ENCODE measurements at places on chromosomes 1 and 21.

DNA sequence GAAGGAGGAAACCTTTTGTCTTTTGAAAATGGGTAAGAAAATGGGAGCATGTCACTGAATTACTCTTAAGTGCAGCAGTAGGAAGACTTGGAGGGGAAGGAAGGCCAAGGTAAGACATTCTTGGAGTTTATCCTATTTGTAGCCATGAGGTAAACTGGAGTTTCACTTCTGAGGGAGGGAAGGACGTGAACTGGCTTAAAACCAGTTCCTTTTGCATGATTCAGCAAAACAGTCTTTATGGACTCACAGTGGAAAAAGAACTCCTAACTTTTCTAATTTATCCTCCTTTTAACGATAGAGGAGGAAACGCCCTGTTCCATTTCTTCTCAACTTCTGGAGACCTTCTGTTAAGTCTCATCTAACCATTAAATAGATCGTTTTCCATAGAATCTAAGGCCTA lies 2.5 kb downstream of the PRDX6 start:
- DNase-seq: no peak

- no peak for DNase-seq
Measured at GRCh38 chr1:47545912-47546483, 108.2 kb downstream of the FOXD2 start.

DNA sequence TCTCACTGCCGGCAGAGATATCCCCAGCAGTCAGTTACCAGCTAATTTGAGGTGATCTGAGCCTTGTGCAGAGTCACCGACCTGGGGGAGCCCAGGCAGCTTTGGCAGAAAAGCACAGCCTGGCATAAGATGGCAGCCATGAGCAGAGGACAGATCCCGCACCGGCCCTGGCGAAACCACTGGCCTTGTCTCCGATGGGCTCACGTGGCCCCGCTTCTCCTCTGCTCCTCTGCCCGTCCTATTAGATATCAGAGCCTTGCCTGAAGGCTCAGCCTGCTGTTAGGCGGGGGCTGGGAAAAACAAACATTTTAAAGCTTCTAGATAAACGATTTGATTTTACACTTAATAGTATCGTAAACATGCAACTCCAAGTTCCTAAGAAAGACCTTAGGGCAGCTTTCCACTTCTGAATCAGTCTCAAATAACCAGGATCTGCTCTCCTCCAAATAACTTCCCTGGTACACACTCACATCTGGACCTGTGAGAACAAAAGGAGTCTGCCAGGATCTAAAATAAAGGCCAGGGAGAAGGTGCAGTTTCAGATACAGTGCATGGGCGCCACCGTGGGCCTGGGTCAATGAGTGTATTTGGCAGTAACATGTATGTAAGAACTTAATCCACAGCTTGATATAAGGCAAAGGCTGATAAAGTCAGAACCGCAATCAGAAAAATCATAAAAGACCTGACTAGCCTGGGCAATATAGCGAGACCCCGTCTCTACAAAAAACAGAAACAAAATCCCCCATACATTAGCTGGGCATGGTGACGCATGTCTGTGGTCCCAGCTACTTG lies 10.0 kb downstream of the EDARADD start:
- no peak for DNase-seq

DNA sequence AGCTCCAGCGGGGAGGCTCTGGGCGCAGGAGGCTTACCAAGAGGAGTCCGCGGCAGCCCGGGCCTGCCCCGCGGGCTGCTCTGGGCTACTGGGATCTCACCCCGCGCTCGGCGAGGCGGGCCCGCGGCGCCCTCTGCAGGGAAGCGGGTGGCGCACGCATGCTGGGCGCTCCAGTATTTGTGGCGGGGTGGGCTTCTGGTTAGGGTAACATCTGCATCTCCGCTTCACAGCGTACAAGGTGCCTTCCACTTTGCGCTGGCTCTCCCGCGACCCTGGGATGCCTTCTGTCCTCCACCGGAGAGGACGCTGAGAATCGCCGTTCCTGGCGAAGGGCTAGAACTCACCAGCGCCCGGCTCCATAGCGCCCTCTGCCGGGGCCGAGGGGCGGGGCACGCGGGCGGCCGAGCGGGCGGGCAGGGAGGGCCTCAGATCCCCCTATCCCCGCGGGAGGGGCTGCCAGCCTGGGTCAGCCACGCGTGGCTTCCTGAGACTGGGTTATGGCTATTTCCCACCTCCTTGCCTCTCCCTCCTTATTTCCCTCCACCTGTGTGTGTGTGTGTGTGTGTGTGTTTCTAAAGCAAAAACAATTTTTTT lies 46.6 kb upstream of the CTBS start:
- peak; percentile 72 for DNase-seq

DNA sequence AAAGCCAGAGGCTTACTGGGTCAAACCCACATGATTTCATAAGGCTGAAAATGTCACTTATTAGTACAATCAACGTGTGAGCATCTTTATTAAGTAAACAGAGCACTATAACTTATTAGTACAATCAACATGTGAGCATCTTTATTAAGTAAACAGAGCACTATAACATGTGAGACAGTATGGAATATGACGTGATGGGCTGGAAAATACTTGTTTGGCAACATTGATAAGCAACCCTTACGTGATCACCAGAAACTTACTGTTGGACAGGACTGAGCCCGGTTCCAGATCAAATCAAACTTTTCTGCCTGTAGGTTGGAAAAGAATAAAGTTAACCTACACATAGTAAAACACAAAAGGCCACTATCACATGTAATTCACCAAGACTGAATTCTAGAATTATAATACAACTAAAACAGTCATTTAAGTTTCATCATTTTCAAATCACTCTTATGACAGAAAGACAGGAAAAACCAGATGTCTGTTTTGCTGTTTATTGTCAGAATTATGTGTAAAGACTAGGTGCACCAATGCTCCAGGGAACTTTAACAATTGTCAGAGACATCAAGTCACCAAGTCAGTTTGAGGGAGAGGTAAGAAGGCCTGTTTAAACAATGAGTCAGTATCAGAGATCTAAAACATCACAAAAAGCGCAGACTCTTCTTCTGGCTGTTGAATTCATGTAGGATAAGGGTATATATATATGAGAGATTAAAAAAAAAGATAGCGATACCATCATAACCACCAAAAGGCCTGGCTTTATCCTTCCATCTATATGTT lies 15.7 kb downstream of the ATPAF1 start:
- no peak for DNase-seq

DNA sequence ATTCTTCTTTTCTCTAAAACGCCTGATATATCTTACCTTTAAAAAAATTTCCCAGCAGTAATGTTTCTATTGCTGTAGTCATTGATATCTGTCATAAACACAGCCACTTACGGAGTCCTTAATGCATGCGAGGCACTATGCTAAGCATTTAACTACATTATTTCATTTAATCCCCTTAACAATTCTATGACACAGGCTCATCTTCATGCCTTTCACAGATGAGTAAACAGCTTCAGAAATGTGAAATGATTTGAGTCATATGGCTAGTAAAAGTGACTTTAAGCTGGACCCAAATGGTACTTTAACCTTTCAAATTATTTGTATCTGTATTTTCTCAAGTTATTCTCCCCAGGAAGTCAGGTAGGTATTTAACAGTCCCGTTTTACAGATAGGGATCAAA lies 125.1 kb upstream of the FGGY start:
- DNase-seq: no peak

DNA sequence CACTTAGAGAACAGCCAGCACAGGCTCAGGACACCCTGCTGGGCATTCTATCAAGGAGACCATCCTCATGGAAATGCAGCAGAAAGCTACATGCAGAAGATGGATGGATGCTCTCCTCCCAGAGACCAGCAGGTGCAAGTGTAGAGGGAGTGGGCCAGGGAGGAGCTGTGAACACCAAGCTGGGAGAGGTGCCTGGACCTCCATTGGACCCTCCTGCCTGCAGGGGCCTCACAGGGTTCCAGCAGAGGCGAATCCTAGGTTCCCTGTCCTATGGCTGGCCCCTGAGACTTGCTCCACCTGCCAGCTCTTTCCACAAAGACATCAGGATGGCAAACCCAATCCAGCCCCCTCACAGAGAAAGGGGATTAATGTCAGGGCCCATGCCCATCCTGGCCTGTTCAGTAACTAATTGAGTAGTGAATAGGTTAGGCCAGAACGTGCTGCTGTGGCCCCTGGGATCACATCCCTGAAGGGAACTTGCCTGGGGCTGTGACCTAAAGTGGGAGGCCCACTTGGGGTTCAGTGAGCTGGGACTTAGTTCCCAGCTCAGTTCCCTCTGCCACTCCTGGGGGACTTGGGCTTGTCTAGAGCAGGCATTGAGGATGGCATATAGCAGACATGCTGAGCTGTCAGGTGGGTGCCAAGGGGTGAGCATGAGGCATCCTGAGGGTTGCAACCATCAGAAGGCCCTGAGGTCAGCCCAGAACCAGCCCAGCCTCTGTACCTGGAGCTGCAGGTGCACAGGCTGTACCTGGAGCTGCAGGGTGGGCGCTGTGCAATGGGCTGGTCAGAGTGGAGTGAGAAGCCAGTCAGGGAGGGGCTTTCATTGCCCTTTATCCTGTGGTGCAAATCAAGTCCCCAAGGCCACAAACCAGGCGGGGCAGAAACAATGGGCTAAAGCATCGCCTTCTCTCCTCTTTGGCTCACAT lies 22.9 kb upstream of the ZNF678 start:
- DNase-seq: no peak

- no peak for DNase-seq
Measured at GRCh38 chr1:43009274-43009673, 50.6 kb upstream of the SLC2A1 start.

- no peak for DNase-seq
Measured at GRCh38 chr1:164263540-164263939, 295.4 kb upstream of the PBX1 start.

- no peak for DNase-seq
Measured at GRCh38 chr1:71490432-71490831, 409.6 kb upstream of the ZRANB2 start.

- no peak for DNase-seq
Measured at GRCh38 chr1:33045246-33045645, 8.6 kb upstream of the AK2 start.

- no peak for DNase-seq
Measured at GRCh38 chr1:40887012-40887378, 24.8 kb upstream of the CITED4 start.

GRCh38 chr1:244654108-244655038 lies 1.4 kb downstream of the DESI2 start:
- no peak for DNase-seq

- DNase-seq: no peak
Measured at GRCh38 chr21:40049931-40050290, 182.7 kb downstream of the PCP4 start.

GRCh38 chr1:225451340-225451739 lies 23.5 kb upstream of the LBR start:
- no peak for DNase-seq

GRCh38 chr1:182715531-182715930 lies 31.1 kb upstream of the RGS8 start:
- DNase-seq: no peak

GRCh38 chr1:36203554-36204346 lies 20.5 kb upstream of the THRAP3 start:
- DNase-seq: no peak

- DNase-seq: no peak
Measured at GRCh38 chr1:85734931-85735330, 26.7 kb upstream of the ZNHIT6 start.

- DNase-seq: no peak
Measured at GRCh38 chr1:69929308-69930057, 275.9 kb downstream of the LRRC40 start.

GRCh38 chr21:35508139-35508888 lies 459.2 kb upstream of the RUNX1 start:
- no peak for DNase-seq

DNA sequence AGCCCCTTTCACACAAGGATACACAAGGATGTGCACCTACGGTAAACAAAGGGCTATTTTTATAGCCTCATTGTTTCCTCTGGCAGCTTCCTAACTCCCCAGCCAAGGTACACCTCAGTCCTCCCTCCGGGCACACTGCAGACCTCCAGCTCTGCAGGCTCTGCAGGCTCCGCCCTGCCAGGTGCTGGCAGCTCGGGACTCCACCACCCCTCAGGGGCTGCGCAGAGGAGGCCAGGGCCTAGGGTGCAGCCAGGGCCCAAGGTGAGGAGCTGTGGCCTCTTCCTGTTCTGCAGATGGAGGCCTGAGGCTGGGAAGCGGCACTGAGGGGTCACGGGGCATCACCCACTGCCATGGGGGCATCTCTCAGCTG lies 19.8 kb upstream of the CLSTN1 start:
- no peak for DNase-seq
